ENCODE measurements at places on chromosomes 7 and 10.

DNA sequence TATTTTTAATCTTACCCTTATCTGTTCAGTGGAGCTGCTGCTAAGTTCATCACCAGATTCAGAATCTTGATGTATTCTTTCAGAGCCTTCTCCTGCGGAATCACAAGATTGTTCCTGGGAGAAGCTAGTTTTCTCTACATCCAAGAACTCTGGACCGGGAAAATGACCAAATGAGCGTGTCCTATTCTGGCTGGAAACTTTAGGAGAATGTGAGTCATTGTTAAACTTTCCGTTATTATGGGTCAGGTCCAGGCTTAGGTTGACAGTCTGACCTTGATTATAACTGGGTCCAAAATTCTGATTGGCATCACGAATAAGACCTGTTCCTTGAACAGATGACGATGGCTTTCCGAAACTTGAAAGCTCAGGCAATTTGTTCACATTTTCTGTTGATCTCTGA lies 20.5 kb downstream of the ARHGAP12 start:
- DNase-seq = no peak

GRCh38 chr7:37430640-37431039 lies 18.0 kb downstream of the ELMO1 start:
- no peak for DNase-seq

- no peak for DNase-seq
Measured at GRCh38 chr7:28560767-28561166, 148.4 kb downstream of the CREB5 start.

DNA sequence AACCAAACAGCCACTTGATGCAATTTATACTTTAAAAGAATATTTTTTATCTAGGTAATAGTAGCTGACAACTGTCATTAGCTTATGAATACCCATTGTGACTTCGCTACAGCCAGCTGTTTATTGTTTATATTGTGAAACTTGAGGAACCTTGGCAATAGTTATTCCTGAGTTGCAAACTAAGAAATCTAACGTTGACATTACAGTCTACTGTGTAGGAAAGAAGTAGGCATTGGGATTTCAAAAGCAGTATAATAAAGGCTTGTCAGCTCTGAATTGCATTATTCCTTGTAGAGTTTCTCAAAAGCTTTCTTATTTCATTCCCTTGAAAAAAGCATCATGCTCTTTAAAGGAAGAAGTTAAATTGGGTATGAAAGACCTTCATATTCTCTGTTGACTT lies 42.7 kb upstream of the OIT3 start:
- DNase-seq = no peak

- DNase-seq = no peak
Measured at GRCh38 chr10:91043173-91043910, 122.5 kb upstream of the ANKRD1 start.

All from posterior cingulate gyrus (tissue), 11 donors.